Thoracic aorta endothelial cell (primary cell): ENCODE measurements at places on chromosomes 2 and 18. TPM values are rescaled to one million over a fixed set of nuclear protein-coding genes. Genes with fewer than 3 reads are reported as not detected.

Gene RIOK3
- total RNA-seq = 82.3 and 94.8 TPM in 2 replicates

Gene SERPINB13
- total RNA-seq = 0.13 TPM in 1 of 2 replicates, not detected in the other

Gene PARD6G
- 1.3 and 1.6 TPM in 2 replicates for total RNA-seq

Gene DSG2
- total RNA-seq = 0.07 TPM in 1 of 2 replicates, not detected in the other

Gene FAM110C
- not detected in 2 replicates for total RNA-seq

Gene RGPD5
- 35.2 and 72.5 TPM in 2 replicates for total RNA-seq

Gene MATN3
- total RNA-seq = 2.3 and 3.5 TPM in 2 replicates

Gene PPP4R3B
- 89.0 and 91.9 TPM in 2 replicates for total RNA-seq

Gene SPATA3
- not detected in 2 replicates for total RNA-seq

Gene METTL5
- total RNA-seq = 58.8 and 62.8 TPM in 2 replicates

Gene KRTCAP3
- 0.53 and 0.57 TPM in 2 replicates for total RNA-seq

Gene FOXD4L1
- total RNA-seq = 0.13 TPM in 1 of 2 replicates, not detected in the other

Gene VWC2L
- not detected in 2 replicates for total RNA-seq

Gene CGREF1
- total RNA-seq = 1.3 and 3.0 TPM in 2 replicates

Gene NT5DC4
- not detected in 2 replicates for total RNA-seq

Gene TTN
- 1.9 and 3.2 TPM in 2 replicates for total RNA-seq

Gene GCG
- not detected in 2 replicates for total RNA-seq

Gene DSEL
- 8.4 and 14.6 TPM in 2 replicates for total RNA-seq

Gene GREB1L
- total RNA-seq = 1.1 and 1.7 TPM in 2 replicates

Gene TCF7L1
- 10.3 and 12.1 TPM in 2 replicates for total RNA-seq

Gene CLIP4
- 44.9 and 49.9 TPM in 2 replicates for total RNA-seq

Gene TPO
- not detected in 2 replicates for total RNA-seq

Gene LYPD1
- 2.5 and 58.1 TPM in 2 replicates for total RNA-seq

Gene ABCG5
- not detected in 2 replicates for total RNA-seq

Gene PMAIP1
- 15.7 and 16.6 TPM in 2 replicates for total RNA-seq

Gene QPCT
- 15.2 and 43.1 TPM in 2 replicates for total RNA-seq

Gene DSC2
- 0.14 TPM in 1 of 2 replicates, not detected in the other for total RNA-seq

Gene FSHR
- not detected in 2 replicates for total RNA-seq

Gene UCN
- total RNA-seq = 0.13 and 0.36 TPM in 2 replicates

Gene RPL31
- total RNA-seq = 924 and 957 TPM in 2 replicates

Gene SPHKAP
- total RNA-seq = not detected in 2 replicates

Gene SERPINB3
- not detected in 2 replicates for total RNA-seq

Gene GKN2
- not detected in 2 replicates for total RNA-seq

Gene TUBA4B
- not detected in 2 replicates for total RNA-seq

Gene SIX2
- total RNA-seq = 0.13 and 0.14 TPM in 2 replicates

Gene SLC30A3
- total RNA-seq = 0.36 TPM in 1 of 2 replicates, not detected in the other

Gene ANKRD23
- total RNA-seq = 1.5 and 1.7 TPM in 2 replicates

Gene ALPP
- not detected in 2 replicates for total RNA-seq

Gene RESP18
- total RNA-seq = not detected in 2 replicates

Gene NPC1
- total RNA-seq = 45.5 and 65.4 TPM in 2 replicates

Gene KLF11
- total RNA-seq = 8.5 and 10.0 TPM in 2 replicates

Gene TIA1
- total RNA-seq = 153 and 162 TPM in 2 replicates

Gene KATNAL2
- total RNA-seq = 1.2 and 3.0 TPM in 2 replicates

Gene GRP
- total RNA-seq = not detected in 2 replicates

Gene CPLX4
- total RNA-seq = not detected in 2 replicates

Gene TXNDC2
- 0.07 TPM in 1 of 2 replicates, not detected in the other for total RNA-seq

Gene CFC1
- not detected in 2 replicates for total RNA-seq

Gene ERBB4
- 0.13 and 0.14 TPM in 2 replicates for total RNA-seq

Gene C18orf54
- 15.6 and 26.9 TPM in 2 replicates for total RNA-seq

Gene KLHL41
- 0.29 and 0.40 TPM in 2 replicates for total RNA-seq

Gene DNAJC5G
- not detected in 2 replicates for total RNA-seq

Gene COL3A1
- 1.0 and 3.5 TPM in 2 replicates for total RNA-seq

Gene SOWAHC
- 4.8 and 5.6 TPM in 2 replicates for total RNA-seq

Gene RAB17
- 2.9 and 5.5 TPM in 2 replicates for total RNA-seq

Gene TDRD15
- total RNA-seq = under 0.01 TPM in 1 of 2 replicates, not detected in the other

Gene IL1RN
- not detected in 2 replicates for total RNA-seq

Gene AKAIN1
- not detected in 2 replicates for total RNA-seq
